IPS-NIHi11 (cell line): ENCODE measurements at places on chromosomes 12 and 14.

GRCh38 chr12:130266751-130267150 lies 70.9 kb upstream of the PIWIL1 start:
- peak; percentile 50 for DNase-seq

DNA sequence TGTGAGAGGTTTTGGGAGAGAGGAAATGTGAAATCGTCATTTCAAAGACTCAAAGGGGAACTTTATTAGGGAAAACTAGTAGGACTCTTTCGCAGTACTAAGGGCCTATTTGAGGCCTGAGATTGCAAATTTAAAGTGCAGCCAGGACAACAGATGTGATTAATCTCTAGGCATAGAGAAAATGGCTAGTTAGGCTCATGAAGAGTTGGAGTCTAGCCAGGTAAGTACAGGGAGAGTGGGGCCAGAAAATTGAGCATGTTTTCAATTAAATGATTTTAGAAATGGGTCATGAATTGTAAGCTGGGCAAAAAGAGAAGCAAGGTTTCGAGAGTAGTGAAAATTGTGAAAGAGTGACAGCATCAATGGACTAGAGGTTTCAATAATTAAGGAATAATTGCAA lies 91.9 kb upstream of the LMNTD1 start:
- no peak for DNase-seq

- DNase-seq, result no peak
Measured at GRCh38 chr12:123200414-123200813, 32.5 kb downstream of the MPHOSPH9 start.

DNA sequence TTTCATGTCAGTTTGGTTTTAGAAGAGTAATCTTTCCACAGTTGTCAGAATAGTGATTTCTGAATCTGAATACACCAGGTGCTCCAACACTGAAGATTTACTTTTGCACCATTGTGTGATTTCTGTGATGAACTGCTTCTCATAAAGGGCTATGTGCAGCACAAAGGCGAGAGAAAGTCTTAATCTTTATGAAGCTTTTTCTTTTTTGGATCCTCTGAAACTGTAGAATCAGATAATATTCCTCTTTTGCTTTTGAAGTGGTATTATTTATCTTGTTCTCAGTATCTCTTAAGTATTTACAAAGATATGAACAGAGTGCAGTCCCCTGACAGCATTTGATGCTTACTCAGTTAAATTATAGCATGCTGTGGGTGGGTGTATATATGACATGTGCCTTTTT lies 207.8 kb downstream of the NAV3 start:
- no peak for DNase-seq

GRCh38 chr14:68174446-68174845 lies 354.9 kb downstream of the RAD51B start:
- DNase-seq, result no peak

- DNase-seq, result peak; percentile 46
Measured at GRCh38 chr12:94872971-94873733, 130.3 kb downstream of the NDUFA12 start.
